Thoracic aorta (tissue), 2 donors: ENCODE measurements at places on chromosomes 2 and 18. TPM values are rescaled to one million over a fixed set of nuclear protein-coding genes. Genes with fewer than 3 reads are reported as not detected.

DNA sequence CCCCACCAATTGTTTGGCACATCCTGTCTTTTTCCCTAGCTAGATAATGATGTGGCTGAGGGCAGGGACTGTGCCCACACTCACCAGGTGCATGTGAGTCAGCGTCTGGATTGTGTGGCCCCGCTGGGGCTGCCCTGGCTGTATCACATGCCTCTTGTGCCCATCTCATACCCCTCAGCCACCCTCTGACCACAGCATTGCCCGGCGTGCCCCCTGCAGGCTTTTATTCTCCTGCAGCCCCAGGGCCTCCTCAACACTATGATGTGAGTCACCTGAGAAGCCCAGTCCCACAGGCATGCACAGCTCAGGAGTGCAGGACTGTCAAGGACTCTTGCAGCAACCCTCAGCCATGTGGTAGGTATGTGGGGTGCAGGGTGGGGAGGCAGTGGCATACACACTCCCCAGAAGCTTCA lies 14.8 kb upstream of the STEAP3 start:
- no peak overlapping the region for H3K4me3 ChIP-seq
- H3K36me3 ChIP-seq: no peaks in the 10 kb centered on the region
- DNase-seq: no peak
- H3K4me1 ChIP-seq: no peaks in the 10 kb centered on the region
- no peak overlapping the region for H3K27ac ChIP-seq

GRCh38 chr2:165794536-165794928 lies 485 bp upstream of the GALNT3 start:
- H3K4me1 ChIP-seq: peaks cover 18% of the 10 kb centered on the region
- H3K4me3 ChIP-seq: peak overlapping the region; percentile 77
- no peak for DNase-seq
- H3K27ac ChIP-seq: no peak overlapping the region
- no peaks in the 10 kb centered on the region for H3K36me3 ChIP-seq

- no peak overlapping the region for H3K27ac ChIP-seq
- H3K4me1 ChIP-seq: no peaks in the 10 kb centered on the region
- no peaks in the 10 kb centered on the region for H3K27me3 ChIP-seq
- no peak for DNase-seq
- H3K36me3 ChIP-seq: no peaks in the 10 kb centered on the region
Observed at GRCh38 chr2:10765461-10765860, 44.0 kb downstream of the ATP6V1C2 start.

DNA sequence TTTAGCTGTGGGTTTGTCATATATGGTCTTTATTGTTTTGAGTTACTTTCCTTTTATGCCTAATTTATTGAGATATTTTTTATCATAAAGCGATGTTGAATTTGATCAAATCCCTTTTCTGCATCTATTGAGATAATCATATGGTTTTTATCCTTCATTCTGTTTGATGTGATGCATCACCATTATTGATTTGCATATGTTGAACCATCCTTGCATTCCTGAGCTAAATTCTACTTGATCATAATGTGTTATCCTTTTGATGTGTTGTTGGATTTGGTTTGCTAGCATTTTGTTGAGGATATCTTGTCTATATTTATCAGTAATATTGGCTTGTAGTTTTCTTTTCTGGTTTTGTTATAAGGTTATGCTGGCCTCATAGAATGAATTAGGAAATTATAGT lies 308.5 kb downstream of the ADCYAP1 start:
- no peaks in the 10 kb centered on the region for H3K4me1 ChIP-seq
- no peak overlapping the region for H3K4me3 ChIP-seq
- DNase-seq: no peak
- no peak overlapping the region for H3K27ac ChIP-seq
- H3K36me3 ChIP-seq: no peaks in the 10 kb centered on the region

DNA sequence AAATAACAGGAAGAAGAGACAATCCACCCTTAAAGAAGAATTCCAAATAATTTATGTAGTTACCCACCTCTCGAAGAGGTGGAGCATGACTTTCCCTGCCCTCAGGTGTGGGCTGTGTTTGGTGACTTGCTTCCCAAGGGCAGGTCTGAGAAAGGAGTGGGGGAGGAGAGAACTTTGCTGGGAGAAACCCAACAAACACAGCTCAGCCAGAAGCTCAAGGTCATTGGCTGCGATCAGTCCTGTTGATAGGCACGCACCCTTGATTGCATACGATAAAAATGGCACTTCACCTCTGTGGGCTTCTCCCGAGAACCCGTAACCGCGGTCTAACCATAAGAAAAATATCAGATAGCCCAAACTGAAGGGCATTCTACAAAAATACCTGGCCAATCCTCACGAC lies 157.5 kb upstream of the ID2 start:
- H3K27ac ChIP-seq: no peak overlapping the region
- no peaks in the 10 kb centered on the region for H3K27me3 ChIP-seq
- no peaks in the 10 kb centered on the region for H3K36me3 ChIP-seq
- no peaks in the 10 kb centered on the region for H3K4me1 ChIP-seq

DNA sequence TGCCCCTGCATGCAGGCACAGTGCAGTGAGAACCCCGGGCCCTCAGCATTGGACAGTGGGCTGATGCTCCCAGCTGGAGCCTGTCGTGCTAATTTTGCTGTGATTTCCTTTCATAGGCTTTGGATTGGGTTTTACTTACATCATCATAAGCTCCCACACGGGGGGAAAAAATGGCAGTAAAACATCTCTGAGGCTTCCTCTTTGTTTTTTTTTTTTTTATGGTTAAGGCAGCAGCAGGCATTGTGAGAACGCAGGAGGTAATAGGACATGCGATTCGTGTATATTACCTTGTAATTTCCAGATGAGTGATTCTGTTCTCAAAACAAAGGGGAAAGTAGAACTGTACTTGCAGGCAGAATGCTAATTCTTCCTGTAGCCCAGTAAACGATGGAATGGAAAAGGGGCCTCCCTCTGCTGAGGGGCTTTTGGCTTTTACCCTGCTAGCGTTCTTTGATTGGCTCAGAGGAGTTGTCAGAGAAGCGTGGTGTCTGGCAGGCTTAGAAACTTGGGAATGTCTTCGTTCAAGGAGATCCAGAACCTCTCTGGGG lies 89.7 kb downstream of the NPAS2 start:
- H3K4me1 ChIP-seq: no peaks in the 10 kb centered on the region
- peaks cover 13% of the 10 kb centered on the region for H3K36me3 ChIP-seq
- no peak for DNase-seq
- H3K27me3 ChIP-seq: no peaks in the 10 kb centered on the region

GRCh38 chr2:237348281-237348865 lies 65.6 kb downstream of the COL6A3 start:
- no peaks in the 10 kb centered on the region for H3K27me3 ChIP-seq
- H3K27ac ChIP-seq: no peak overlapping the region
- no peak for DNase-seq
- no peaks in the 10 kb centered on the region for H3K4me1 ChIP-seq

GRCh38 chr2:238125127-238125885 lies 13.2 kb upstream of the KLHL30 start:
- no peak overlapping the region for H3K4me3 ChIP-seq
- H3K36me3 ChIP-seq: no peaks in the 10 kb centered on the region
- no peak for DNase-seq
- no peaks in the 10 kb centered on the region for H3K4me1 ChIP-seq
- H3K27ac ChIP-seq: no peak overlapping the region

GRCh38 chr2:140808211-140808610 lies 1322.6 kb downstream of the LRP1B start:
- H3K27me3 ChIP-seq: no peaks in the 10 kb centered on the region
- H3K36me3 ChIP-seq: no peaks in the 10 kb centered on the region
- no peak overlapping the region for H3K27ac ChIP-seq
- DNase-seq: no peak
- no peaks in the 10 kb centered on the region for H3K4me1 ChIP-seq

DNA sequence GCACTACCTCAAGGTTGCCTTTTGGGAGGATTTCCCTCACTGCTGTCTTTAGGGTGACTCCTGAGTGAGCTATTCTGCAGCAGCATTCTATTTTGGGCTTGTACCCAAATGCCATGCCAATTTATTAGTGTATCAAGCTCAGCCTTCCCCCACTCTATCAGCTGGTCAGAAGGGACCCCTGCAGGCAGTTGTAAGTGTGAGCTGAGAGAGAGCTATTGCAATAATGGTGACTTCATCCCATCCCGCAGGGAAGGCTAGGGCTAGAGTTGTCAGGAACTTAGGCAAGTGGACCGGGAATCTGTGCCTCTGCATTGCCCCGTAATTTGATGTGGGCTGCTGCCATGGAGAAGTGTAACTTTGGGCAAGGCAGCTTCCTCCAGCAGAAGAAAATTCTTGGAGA lies 1.8 kb upstream of the CRYGB start:
- DNase-seq: no peak
- no peaks in the 10 kb centered on the region for H3K36me3 ChIP-seq
- no peak overlapping the region for H3K4me3 ChIP-seq
- H3K27ac ChIP-seq: no peak overlapping the region
- H3K4me1 ChIP-seq: no peaks in the 10 kb centered on the region

DNA sequence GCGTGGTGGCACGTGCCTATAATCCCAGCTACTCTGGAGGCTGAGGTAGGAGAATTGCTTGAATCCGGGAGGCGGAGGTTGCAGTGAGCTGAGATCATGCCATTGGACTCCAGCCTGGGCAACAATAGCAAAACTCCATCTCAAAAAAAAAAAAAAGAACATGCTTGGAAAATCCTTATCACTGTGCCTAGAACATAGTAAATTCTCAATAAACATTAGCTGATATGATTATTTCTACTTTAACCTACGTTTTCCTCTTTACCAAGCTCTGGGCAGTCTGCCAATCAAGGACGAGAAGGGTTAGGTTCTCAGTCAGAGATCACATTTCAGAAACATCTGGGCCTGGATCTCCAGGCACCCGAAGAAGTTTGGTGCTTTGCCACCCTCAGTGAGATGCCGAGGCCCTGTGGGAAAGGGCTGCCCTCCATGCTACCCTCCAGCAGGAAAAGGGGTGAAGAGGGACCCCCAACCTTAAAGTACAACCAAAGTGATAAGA lies 107.7 kb downstream of the BCL11A start:
- H3K4me3 ChIP-seq: no peak overlapping the region
- H3K27ac ChIP-seq: no peak overlapping the region
- H3K27me3 ChIP-seq: no peaks in the 10 kb centered on the region
- no peak for DNase-seq
- H3K36me3 ChIP-seq: no peaks in the 10 kb centered on the region
- no peaks in the 10 kb centered on the region for H3K4me1 ChIP-seq

DNA sequence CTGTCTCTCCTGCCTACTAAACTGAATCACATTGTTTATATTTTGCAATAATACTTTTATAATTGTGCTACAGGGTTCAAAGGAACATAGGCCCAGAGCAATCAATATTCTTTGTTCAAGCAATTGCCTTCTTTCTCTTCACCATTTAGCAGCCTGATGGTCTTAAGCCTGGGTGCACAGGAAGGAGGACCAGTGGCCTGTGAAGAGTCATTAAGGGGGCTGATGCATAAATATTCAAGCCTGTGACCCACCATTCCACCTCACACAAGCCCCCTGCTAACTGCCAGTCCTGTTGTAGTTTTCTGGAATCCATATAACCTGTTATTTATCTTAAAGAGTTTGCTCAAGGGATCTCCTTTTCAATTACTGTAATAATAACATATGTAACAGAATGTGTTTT lies 56.0 kb downstream of the ABCA12 start:
- H3K27me3 ChIP-seq: no peaks in the 10 kb centered on the region
- H3K4me3 ChIP-seq: no peak overlapping the region
- H3K36me3 ChIP-seq: no peaks in the 10 kb centered on the region
- DNase-seq: no peak

GRCh38 chr18:77102259-77103040 lies 30.1 kb downstream of the MBP start:
- H3K27ac ChIP-seq: peak overlapping the region; percentile 79
- no peaks in the 10 kb centered on the region for H3K27me3 ChIP-seq
- H3K4me1 ChIP-seq: peaks cover 81% of the 10 kb centered on the region
- H3K36me3 ChIP-seq: no peaks in the 10 kb centered on the region
- peak overlapping the region; percentile 48 for H3K4me3 ChIP-seq

- H3K36me3 ChIP-seq: no peaks in the 10 kb centered on the region
- H3K4me3 ChIP-seq: no peak overlapping the region
- no peaks in the 10 kb centered on the region for H3K27me3 ChIP-seq
- no peak overlapping the region for H3K27ac ChIP-seq
- no peak for DNase-seq
- no peaks in the 10 kb centered on the region for H3K4me1 ChIP-seq
Observed at GRCh38 chr2:127231130-127231865, 11.2 kb upstream of the CYP27C1 start.

DNA sequence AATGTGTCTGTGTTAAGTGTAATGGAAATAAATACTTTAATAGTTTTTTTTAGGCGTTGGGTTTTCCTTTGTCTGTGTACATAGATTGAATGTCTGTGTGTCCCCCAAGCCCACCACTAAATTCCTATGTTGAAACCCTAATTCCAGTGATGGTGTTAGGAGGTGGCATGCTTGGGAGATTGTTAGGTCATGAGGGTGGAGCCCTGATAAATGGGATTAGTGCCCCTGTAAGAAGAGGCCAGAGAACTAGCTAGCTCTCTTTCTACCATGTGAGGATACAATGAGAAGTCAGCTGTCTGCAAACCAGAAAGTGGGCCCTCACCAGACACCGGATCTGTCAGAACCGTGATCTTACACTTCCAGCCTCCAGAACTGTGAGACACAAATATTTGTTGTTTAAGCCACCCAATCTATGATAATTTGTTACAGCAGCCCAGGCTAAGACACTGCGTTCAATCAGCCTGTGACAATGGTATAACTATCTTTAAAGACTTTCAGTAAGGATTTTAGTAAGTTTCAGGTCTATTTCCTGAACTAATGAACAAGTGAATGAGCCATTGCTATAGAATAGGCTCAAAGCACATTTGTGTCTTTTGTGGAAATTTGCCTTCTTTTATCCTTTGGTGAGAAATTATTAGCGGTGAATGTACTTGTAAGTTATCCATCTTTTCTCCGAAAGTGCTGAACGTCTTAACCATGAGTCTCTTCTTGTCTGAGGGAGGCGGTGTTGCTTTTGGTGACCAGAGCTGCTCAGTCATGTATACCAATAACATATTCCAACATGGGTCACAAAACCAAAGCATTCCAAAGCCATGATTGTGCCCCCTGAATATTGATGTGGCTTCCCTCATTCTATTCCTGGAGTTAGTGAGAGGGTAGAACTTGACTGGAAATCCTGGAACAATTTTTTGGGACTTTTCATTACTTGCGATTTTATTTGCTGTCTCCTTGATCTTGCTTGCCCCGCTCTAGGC lies 29.6 kb upstream of the IL1R1 start:
- no peak overlapping the region for H3K4me3 ChIP-seq
- H3K27ac ChIP-seq: no peak overlapping the region
- no peaks in the 10 kb centered on the region for H3K27me3 ChIP-seq
- DNase-seq: no peak
- H3K4me1 ChIP-seq: peaks cover 49% of the 10 kb centered on the region
- H3K36me3 ChIP-seq: no peaks in the 10 kb centered on the region

TUBA3E gene
- total RNA-seq: not detected

CCDC85A gene
- 3.7 TPM for total RNA-seq

SLC5A7 gene
- not detected for total RNA-seq
